Mammary epithelial cell (primary cell): ENCODE measurements at places on chromosomes 4 and X. TPM values are rescaled to one million over a fixed set of nuclear protein-coding genes. Genes with fewer than 3 reads are reported as not detected.

VEGFC gene
- 41.3 and 49.0 TPM in 2 replicates for total RNA-seq

FOXP3 gene
- total RNA-seq = 0.32 and 0.56 TPM in 2 replicates

DCLK2 gene
- total RNA-seq = 0.67 TPM

BEX2 gene
- total RNA-seq = 16.0 TPM

FAT1 gene
- 1,267 TPM for total RNA-seq

GALNTL6 gene
- total RNA-seq = not detected in 2 replicates

OTUD6A gene
- total RNA-seq = not detected in 2 replicates

ABCG2 gene
- total RNA-seq = 2.5 TPM

SCML1 gene
- total RNA-seq = 13.1 and 13.4 TPM in 2 replicates

GABRA4 gene
- total RNA-seq = not detected in 2 replicates

CT45A10 gene
- total RNA-seq = not detected

TLR1 gene
- total RNA-seq = 0.49 and 0.91 TPM in 2 replicates

CLDN22 gene
- not detected for total RNA-seq

TMPRSS11B gene
- total RNA-seq = not detected

CTAG2 gene
- not detected in 2 replicates for total RNA-seq

NDUFC1 gene
- 51.7 and 71.7 TPM in 2 replicates for total RNA-seq

ALB gene
- total RNA-seq = not detected

MRPS18C gene
- 10.8 TPM for total RNA-seq

DGKK gene
- not detected in 2 replicates for total RNA-seq

SLC25A53 gene
- total RNA-seq = 2.7 and 4.0 TPM in 2 replicates

KCNIP4 gene
- not detected for total RNA-seq

LNX1 gene
- not detected in 2 replicates for total RNA-seq
